ENCODE measurements at places on chromosomes 2 and 18.

- DNase-seq: no peak
These were observed 176.3 kb downstream of the ALPK2 start for GRCh38 chr18:58452454-58453166.

DNA sequence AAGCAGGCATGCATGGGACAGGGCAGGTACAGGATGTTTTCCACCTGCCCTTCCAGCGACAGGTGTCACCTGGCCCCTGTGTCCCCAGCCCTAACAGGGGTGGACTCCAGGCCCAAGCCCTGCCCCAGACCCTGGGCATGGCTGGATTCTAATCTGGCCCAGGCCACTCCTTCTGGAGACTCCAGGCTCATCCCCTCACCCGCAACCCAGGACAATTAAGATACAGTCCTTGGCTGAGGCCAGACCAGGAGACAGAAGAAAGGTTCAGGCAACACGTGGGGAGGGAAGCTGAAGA is 9.5 kb downstream of the BIN1 start:
- DNase-seq: no peak

DNA sequence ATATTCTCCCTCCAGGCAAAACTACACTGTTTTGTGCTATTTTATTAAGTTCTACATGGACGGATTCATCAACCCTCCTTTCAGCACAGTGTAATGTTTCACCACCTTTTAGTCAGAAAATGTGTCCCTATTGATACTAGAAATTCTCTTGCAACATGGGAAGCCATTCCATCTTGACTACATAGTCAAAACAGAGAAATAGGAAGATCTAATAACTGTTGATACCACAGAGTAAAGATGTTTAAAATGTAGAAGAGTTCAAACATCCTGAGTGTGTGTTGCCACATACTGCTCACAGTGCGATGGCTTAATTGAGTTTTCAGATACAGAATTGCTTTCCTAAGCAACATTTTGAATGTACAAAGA is 492.2 kb upstream of the RAB12 start:
- DNase-seq: no peak

GRCh38 chr18:39019989-39020388 is 1454.4 kb upstream of the CELF4 start:
- DNase-seq: no peak

GRCh38 chr2:73414696-73415095 is 29.1 kb downstream of the ALMS1 start:
- DNase-seq: no peak

GRCh38 chr2:180694445-180695421 is 285.7 kb upstream of the UBE2E3 start:
- DNase-seq: no peak

- DNase-seq: no peak
These were observed 228.6 kb upstream of the STK17B start for GRCh38 chr2:196399722-196400691.

GRCh38 chr2:50466685-50467084 is 565.2 kb downstream of the NRXN1 start:
- no peak for DNase-seq

GRCh38 chr2:135825550-135826176 is 11.3 kb downstream of the LCT start:
- DNase-seq: no peak

DNA sequence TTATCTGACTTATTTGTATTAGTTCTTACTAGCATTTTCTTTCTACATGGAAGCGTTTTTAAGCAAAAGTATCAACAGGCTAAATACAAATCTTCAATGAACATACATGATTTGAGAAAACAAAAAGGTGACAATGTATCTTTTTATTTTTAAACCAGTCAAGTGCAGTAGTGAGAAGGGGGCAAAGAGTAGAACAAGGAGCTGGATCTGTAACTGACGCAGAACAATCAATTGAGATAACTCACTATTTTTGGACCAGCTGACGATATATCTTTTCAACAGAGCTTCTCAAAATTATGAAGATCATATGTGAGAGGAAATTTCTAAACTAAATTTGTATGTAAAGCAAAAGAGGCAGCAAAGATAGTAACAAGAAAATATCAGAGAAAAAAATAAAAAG is 15.5 kb downstream of the NCKAP1 start:
- no peak for DNase-seq

DNA sequence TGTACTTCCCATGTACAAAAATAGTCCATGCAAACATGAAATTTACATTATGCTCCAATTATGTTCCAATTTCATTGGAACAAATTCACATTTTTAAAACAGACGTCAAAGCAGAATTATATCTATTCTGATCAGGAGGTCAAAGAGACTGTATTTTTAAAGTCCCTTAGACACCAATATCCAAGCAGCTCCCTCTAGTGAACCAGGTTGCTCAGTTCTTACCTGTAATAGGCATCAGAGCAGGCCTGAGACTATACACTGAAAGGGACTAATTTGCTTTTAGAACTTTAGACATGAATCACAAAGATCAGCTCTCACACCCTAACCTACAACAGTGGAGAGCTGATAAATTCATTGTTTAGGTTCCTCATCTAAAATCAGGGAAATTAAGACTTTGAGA is 273.9 kb downstream of the MBD2 start:
- no peak for DNase-seq

- DNase-seq: no peak
These were observed 82.0 kb upstream of the IL1R2 start for GRCh38 chr2:101909760-101910159.

- DNase-seq: no peak
These were observed 95.7 kb downstream of the RND3 start for GRCh38 chr2:150391779-150392178.

DNA sequence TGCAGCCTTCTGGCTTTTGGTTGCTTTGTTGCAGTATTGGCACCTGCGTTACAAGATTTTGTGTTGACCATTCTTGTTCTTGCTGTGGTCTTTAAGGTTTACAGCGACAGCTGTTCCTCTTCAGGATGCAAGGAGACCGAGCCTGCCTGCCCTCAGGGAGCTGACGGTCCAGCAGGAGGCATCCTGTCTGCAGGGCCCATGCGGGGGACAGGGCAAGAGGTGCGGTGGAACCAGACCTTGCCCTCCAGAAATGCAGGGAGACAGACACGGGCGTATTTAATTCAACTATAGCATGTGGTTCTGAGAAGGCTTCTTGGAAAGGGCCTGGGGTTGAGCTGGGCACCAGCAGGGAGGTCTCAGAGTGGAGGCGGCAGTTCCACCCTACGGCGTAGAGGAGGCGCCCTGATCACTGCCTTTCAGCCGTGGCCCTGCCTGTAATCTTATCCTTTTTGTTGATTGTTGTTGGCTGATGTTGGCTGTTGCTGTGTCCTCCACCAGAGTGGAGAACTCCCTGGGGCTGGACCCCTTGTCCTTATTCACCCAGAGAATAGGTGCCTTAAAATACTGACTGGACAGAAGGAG is 71.7 kb downstream of the HPCAL1 start:
- no peak for DNase-seq

- DNase-seq: no peak
These were observed 58.0 kb downstream of the SLC40A1 start for GRCh38 chr2:189522435-189523151.

GRCh38 chr2:137659616-137660015 is 304.7 kb upstream of the HNMT start:
- DNase-seq: no peak

DNA sequence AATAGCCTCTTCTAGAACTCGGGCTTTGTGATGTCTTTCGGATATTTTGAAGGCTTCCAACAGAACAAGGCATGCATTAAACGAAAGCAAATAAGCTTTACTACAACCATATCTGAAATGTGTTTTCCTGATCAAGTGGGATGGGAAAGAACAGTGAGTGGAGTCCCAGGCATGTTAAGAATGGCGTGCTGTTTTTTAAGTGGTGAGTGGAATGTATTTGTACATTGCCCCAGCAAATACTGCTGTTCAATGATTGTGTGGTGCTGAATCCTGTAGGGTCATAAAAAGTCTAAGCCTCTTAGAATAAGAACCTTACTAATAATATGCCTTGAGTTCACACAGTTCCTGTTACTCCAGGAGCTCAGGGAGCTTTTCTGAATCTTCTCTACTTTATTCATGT is 52.5 kb downstream of the POMC start:
- no peak for DNase-seq

DNA sequence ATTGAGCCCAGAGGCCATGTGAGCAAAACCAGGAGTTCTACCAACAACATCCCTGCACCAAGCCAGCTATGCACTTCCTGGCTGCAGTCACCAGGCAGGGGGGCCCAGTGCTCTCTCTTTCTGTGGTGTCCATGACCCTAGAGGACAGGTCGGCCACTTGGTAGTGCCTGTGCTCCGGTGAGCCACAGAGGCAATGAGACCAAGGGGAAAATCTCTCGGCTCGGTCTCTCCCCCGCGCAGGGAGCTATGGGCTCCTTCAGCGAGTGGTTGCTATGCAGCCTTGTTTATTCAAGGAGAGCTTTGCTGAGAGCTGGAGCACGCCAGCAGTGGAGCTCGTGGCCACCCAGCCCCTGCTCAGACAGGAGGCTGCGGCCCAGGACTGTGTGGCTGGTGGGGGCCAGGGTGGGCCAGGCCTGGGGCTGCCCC is at the start of gene TOGARAM2:
TSS of gene TOGARAM2 (plus strand) at position 283 of the 426 bp plus-strand sequence. CDS start 13,537 bp downstream, outside the sequence.
- no peak for DNase-seq

GRCh38 chr2:10531874-10532637 is 83.9 kb upstream of the ODC1 start:
- DNase-seq: no peak

DNA sequence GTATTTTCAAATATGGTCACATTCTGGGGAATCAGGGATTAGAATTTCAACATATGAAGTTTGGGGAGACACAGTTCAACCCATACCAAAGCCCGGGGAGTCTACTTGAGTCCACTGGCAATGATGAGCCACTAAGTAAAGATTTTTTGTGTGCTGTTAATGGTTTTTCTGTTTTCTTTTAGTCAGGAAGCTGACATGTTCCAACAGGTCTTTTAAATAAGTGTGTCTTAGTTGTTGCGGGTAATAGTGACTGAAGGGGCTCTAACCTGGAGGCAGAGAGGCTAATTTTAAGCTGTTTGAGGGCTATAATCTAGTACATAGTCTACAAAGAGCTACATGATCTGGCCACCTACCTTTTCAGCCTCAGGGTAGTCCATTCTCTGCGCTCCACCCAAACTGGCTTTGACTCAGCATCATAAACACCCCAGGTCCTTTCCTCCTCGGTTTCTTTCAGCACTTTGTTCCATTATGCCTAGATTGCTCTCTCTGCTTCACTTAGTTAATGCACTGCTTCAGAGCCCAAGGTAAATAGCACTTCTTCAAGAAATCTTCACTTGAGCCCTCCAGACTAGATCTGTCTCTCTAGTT is 17.6 kb upstream of the UBE2E3 start:
- DNase-seq: no peak

DNA sequence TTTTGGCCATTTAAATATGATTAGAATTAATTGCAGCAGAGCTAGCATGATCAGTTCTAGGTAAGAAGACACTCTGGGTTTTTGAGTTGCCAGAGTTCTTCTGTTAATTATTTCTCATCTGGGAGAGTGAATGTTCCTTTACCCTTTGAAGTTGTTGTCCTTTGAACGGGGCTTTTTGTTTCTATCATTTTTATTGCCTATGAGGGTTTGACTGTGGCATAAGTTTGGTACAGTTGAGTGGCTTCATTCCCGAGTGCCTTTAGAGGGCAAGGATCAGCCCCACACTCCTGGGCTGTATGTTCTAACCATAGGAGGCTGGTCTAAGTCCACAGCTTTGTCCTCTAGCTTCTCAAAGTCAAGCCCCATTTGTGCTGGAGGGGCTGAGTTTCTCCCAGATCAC is 804.3 kb downstream of the KCNJ3 start:
- no peak for DNase-seq

- DNase-seq: no peak
These were observed 291.8 kb downstream of the ICOS start for GRCh38 chr2:204228169-204228886.

Data from effector CD8-positive, alpha-beta T cell (primary cell).